Stimulated activated CD8-positive, alpha-beta memory T cell treated with anti-CD3 and anti-CD28 coated beads, Interleukin-7, amount 100 ng/mL, for 24 hours (primary cell): ENCODE measurements at places on chromosomes 12 and 14.
A peak's percentile ranks its signal among the peaks of the same experiment; 100 is the strongest.

DNA sequence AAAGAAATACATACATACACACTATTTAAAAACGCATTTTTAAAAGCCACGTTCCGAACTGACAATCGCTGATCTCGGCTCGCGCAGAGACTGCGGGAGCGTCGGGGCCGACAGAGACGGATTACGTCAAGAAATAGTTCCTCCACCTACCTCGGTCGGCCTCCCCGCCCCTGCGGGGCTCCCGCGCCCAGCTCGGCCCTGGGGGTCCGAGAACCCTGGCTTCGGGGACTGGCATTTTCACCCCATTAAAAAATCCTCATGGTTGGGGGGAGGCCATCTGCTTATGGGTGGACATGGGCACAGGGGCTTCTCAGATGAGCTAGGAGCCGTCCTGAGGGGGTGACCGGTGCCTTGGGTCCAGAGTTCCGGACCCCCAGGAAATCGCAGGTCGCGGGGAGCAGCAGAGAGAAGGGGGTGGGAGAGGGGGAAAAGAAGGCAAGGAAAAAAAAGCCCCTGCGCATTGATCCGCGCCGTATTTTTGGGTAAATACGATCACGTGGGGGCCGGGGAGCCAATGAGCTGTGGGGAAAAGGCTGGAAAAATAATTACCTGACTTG is 324 bp upstream of the HOXC9 start:
- DNase-seq = no peak

DNA sequence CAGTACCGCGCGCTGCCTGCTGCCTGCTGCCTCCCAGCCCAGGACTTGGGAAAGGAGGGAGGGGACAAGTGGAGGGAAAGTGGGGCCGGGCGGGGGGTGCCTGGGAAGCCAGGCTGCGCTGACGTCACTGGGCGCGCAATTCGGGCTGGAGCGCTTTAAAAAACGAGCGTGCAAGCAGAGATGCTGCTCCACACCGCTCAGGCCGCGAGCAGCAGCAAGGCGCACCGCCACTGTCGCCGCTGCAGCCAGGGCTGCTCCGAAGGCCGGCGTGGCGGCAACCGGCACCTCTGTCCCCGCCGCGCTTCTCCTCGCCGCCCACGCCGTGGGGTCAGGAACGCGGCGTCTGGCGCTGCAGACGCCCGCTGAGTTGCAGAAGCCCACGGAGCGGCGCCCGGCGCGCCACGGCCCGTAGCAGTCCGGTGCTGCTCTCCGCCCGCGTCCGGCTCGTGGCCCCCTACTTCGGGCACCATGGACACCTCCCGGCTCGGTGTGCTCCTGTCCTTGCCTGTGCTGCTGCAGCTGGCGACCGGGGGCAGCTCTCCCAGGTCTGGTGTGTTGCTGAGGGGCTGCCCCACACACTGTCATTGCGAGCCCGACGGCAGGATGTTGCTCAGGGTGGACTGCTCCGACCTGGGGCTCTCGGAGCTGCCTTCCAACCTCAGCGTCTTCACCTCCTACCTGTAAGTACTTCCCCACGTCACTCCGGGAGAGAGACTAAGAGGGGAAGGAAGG is at the start of gene LGR5:
LGR5 (plus strand) TSS at position 186 of the 732 bp plus-strand sequence; CDS start at position 469, 283 bp downstream.
- DNase-seq = no peak

GRCh38 chr14:100436745-100437406 is 113.7 kb downstream of the SLC25A47 start:
- DNase-seq = no peak

DNA sequence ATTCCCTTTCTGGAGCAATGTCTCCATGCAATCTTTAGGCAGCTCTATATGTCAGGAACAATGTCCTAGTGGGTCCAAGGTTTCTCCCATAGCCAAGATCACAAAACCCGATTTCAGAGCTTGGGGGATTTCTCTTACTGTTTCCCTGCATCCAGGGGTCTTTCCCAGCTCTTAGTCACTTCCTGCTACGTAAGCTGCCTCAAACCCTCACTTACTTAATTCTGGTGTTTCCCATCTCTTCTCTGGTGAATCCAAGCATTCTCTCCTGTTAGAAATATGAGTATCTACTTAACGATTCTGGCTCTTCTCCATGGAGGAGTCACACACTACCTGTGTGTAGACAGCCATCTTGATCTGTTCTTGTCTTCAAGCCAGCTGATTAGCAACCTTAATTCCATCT is 80.0 kb downstream of the IFNG-AS1 start:
- no peak for DNase-seq

DNA sequence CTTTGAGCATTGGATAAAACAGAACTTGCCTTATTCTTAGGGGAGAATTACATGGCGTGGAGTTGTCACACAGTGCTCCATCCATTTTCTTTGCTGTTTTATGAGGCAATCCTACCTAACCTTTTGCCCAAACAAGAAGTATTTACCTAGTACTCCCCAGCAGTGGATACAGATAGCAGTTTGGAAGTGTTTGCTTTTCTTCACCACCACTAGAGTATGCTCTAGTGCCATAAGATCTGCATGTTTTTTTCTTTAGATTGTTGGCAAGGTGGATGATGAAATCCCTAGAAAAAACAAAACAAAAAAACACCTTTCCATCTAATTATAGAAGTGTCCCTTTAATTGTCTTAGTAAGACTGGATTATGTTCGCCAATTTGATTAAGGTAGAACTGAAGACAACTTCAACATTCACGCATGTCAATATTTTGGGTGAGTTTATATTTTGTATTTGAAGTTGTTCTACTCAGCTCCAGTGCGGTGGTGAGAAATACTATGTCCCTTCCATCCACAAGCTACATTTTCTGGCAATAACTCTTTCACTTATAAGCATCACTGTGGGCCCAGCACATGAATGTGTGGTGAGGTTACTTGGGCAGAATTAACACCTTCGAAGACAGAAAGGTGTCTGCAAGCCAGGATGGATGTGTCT is 23.6 kb upstream of the TMEM260 start:
- DNase-seq = no peak

DNA sequence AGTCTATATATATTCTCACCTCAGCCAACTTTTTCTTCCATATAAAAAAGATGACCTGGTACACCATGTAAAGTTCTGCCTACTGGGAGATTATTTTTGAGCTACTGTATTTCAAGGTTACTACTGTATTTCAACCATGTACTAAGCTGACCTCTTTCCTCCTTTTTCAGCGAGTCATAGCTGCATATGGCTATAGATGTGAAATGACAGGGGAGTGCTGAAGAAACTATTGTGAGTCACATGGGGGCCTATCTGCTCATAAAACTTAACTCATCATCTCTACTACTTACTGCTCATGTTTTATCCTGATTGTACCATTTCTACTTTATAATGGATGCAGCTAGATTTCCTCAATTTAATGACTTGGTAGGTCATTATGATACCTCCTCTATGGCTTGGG is 571.4 kb upstream of the ATP2B1 start:
- no peak for DNase-seq

GRCh38 chr14:79597566-79597965 is 613.7 kb downstream of the DIO2 start:
- no peak for DNase-seq

DNA sequence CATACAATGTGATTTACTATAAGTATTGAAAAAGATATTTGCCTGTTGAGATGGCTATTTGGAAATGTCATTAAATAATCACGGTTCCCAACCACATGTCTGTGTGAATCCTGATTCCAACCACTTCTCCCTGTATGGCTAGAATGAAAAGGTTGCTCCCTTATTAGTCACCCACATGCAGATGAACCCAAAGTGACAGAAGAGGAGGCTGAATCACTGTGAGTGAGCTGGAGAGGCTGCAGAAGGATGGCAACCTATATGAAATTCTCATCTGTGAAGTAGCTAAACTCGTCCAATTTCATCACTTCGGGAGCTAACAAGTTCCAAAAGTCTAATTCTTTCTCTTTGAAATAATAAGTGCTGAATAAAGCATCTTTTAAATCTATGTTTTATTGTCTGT is 300.5 kb downstream of the PRKD1 start:
- DNase-seq = no peak

- peak; percentile 75 for DNase-seq
Measured at GRCh38 chr12:45170456-45171042, 45.3 kb upstream of the ANO6 start.

DNA sequence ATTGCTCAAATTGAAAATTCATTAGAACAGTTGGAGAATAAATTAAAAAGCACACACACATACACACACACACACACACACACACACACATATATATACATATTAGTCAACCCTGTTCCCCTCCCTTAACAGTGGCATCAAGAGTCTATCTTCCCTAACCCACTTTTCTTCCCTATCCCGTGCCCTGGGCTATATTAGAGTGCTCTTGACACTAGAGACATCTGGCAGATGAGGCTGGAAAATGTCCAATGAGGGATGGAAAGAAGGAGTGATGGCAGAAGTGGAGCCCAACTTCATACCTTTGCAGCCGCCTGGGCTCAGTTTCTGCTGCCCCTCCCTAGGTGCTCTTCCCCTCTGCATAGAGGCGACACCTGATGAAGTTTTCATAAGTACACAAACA is 172.4 kb upstream of the NUDT4 start:
- DNase-seq = no peak

DNA sequence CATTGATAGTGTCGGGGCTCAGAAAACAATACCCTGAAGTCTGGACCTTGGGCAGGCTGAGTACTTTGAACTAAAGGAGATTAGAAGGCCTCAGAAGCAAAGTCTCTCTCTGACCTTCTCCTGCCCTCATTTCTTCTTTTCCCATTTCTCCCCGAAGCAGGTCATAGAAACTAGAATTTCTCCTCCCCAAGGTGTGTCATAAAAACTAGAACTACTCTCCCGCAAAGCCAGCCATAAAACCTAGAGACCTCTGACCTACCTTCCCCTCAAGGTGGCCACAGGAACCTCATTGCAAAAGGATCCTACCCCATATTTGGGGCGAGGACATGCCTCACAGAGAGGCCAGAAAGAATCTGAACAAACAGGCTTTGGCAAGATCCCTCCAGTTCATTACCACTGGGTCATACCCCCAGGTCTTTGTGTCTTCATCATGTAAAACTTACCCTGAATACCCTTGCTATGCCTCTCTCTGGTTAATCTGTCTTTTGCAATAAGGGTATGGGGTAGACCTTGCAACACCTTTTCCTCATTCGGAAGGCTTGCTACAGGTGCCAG is 64.7 kb upstream of the ZFP36L1 start:
- no peak for DNase-seq

DNA sequence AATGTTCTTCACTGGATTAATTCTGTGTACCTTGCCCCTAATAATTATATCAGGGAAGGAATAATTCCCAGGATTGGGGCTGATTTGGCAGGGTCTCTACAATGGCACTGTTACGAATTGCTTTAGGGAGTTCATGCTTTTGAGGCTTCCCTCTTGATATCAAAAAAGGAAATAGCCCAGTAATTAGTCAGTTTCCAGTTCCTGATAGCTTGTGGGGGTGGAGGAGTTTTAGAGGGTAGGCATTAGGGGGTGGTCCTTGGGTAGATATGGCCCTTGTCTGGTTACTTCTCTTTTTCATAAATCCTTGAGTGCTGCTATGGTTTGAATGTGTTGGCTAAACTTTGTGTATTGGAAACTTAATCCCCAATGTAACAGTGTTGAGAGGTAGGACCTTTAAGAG is 6.1 kb upstream of the SRSF5 start:
- DNase-seq = no peak

DNA sequence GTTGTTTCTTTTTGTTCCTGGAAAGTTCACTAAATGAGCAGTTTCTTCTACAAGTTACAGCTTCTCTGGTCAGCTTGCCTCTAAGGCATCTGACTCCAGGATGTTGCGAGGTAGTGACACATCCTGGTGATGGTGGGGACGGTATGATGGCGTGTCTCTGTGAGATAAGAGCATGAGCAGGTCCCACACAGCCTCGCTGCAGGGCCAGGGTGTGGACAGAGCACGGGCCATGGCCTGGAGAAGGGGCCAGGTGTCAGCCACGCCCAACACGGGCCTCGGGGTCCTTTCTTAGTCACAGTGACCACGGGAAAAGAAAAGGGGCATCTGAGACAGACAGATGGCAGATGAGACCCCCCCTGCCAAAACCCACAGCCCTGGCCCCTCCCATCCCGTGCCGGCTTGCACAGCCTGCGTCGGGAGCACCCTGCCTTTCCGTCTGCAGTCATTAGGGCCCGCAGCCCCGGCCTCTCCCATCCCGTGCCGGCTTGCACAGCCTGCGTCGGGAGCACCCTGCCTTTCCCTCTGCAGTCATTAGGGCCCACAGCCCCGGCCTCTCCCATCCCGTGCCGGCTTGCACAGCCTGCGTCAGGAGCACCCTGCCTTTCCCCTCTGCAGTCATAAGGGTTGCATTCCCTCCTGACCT is 79.3 kb upstream of the DYNC1H1 start:
- DNase-seq = no peak

DNA sequence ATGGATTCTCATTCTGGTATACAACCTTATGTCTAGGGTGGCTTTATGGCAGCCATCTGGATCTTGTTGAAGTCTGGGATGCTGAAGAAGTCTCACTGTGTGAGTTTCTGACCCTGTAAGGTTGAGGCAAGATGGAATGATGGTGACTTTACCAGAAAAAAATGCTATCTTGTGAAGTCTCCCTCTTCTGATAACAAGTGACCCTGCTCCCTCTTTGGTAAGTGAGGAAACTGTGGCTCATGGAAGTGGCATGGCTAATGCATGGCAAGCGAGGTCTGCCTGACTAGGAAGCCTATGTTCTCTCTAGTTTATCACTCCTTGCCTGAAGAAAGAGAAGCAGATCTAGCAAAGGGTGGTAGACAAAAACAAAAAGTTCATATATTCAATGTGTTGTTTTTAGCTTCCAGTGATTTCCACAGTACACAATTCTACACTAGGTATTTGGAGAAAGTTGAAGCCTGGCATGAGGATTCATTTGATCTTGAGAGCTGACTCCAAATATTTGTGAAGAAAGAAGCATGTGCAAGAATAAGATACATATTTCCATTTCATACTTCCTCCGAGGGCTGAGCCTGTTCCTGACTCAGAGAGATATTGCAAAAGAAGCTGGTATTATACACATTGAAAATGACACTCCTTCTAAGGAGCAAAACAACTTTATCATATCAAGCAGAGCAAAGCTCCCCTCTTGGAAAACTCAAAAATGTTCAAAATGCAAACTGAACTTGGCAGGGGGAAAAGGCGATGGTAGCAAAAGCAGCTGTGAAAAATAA is 63.6 kb downstream of the HELB start:
- DNase-seq = no peak

GRCh38 chr12:116160231-116160630 is 117.3 kb downstream of the MED13L start:
- no peak for DNase-seq

DNA sequence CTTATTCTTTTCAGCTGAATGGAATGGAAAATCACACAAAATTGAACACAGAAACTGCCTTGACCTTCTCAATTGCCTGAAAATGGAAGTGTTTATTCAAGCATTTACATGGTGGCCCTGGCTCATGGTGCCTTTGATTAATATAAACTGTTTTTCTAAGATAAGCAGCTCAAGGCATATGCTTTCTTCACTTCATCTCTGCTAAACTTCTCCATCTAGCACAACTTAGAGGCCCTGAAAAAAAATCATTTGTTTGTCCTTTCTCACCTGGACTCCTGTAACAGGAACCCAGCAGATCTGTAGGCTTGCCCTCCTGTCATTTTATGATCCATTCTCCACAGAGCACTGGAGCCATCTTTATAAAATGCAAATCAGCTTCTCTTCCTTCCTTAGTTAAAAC is 117.5 kb upstream of the KRR1 start:
- no peak for DNase-seq

GRCh38 chr12:7638760-7639555 is 26.8 kb downstream of the APOBEC1 start:
- DNase-seq = peak; percentile 37

GRCh38 chr12:59076622-59077021 is 156.3 kb upstream of the LRIG3 start:
- DNase-seq = no peak

GRCh38 chr14:26791117-26791806 is 193.4 kb upstream of the NOVA1 start:
- DNase-seq = no peak
